Femur (tissue), 1 donor: ENCODE measurements at places on chromosomes 7 and 10.
A peak's percentile ranks its signal among the peaks of the same experiment; 100 is the strongest.

DNA sequence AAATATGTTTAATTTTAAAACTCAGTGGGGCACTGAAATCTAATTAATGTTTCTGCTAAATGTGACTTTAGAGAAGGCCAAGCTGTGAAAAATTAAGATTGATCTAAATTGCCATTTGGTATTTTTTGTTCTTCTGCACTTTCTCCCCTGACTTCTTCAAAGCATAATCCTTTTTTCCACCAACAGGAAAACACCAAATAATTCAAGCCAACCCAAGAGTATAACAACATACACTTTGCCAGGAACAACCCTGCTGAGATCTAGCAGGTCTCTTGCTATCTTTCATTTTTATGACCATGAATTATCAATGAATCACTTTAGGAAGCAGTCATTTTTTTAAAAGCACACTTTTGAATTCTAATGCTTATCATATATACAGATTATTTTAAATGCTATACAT lies 100.1 kb downstream of the USP6NL start:
- no peak for DNase-seq

GRCh38 chr7:98679741-98680140 lies 62.7 kb downstream of the NPTX2 start:
- no peak for DNase-seq

DNA sequence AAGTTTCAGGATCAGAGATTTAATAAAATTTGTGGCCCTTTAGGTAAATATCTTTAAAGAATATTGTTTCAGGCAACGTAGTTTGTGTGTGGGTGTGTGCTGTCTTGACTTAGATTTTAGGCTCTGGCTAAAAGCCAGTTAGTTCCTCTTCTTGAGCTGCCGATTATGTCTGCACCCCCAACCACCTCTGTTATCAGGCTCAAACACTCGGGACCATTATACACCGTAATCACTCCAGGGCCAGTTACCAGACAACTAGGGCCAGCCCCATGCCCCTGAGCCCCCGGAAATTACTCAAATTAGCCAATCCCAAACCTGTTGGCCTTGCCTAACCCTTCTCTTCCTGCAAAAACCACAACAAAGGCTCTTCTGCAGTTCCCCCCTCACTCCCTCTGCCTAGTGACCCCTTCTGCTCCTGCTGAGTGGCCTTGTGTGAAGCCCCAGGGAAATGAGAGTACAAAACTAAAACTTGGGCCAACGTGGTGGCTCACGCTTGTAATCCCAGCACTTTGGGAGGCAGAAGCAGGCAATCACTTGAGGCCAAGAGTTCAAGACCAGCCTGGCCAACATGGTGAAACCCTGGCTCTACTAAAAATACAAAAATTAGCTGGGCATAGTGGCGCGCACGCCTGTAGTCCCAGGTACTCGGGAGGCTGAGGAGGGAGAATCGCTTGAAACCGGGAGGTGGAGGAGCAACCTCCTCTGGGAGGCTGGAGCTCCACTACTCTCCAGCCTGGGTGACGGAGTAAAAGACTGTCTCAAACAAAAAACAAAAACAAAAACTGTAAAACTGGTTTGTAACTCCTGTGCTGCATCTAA lies 9.2 kb upstream of the HNRNPF start:
- peak; percentile 67 for DNase-seq

DNA sequence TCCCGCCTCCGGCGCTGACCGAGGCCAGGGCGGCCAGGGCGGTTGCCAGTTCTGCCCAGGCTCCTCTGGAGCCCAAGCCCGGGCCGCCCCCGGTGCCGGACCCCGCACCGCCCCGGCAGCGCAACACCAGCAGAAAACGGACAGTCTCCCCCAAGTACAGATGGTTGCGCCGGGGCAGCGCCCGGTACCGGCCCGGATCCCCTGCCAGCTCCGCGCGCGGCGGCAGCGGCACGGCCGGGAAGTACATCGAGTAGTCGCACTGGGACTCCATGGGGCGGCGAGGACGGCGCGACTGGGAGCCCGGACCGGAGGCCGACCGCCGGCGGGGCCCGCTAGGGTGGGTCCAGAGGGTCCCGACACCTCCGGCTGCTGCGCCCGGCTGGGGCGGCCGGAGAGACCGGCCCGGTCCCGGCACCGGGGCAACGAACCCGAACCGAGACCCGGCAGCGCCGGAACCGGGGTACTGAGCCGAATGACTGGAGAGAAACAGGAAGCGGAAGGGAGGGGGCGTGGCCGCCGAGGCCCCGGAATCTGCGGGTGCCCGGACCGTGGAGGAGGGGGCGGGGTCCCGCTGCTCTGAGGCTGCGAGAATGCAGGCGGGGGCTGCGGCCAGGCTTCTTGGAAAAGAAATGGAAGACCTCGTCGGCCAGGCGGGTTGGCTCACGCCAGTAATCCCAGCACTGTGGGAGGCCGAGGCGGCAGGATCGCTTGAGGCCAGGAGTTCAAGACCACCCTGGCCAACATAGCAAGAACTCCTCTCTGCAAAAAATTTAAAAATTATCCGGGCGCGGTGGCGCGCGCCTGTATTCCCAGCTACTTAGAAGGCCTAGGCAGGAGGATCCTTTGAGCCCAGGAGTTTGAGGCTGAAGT lies at the start of gene TRAPPC14:
Gene TRAPPC14, minus strand, starts transcription at position 495 of the 870 bp plus-strand sequence. Its CDS starts 224 bp downstream, at position 271.
- DNase-seq: peak; percentile 96

- no peak for DNase-seq
Observed at GRCh38 chr10:22803261-22803885, 89.0 kb upstream of the PIP4K2A start.

DNA sequence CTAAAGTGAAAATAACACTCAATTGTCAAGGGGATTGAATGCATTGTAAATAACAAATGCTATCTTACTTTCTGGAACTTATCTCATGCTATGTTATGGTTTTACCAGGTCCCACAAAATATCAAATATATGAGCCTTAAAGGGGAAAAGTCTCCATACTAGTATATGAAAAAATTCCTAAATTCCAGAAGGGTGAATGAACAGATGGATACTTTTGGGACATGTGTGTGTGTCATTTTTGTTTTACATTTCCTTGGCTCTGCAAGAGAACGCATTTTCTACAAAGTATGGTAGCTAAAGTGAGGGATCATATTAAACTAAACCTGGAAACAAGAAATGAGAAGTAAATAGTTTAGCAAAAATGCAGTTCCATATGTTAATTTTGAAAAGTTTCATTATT lies 682.8 kb downstream of the INHBA start:
- no peak for DNase-seq

DNA sequence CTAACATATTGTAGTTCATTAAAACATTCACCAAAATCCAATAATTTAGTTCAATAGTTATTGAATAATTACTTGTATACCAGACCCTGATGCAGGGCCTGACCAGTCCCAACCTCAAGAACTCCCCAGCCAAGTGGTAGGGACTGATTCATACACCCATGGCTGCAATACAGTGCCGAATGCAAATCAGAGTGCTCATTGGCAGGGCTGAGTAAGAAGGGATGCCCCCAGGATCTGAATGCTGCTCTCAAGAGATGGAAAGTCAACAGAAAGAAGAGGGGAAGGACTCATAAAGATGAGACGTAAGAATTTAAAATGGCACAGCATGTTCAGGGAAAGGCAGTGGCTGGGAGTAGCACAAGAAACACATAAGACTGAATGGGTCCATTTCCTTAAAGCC lies 29.9 kb downstream of the ZNF438 start:
- no peak for DNase-seq

GRCh38 chr10:88314362-88314761 lies 268.8 kb downstream of the RNLS start:
- DNase-seq: no peak

- DNase-seq: peak; percentile 87
Observed at GRCh38 chr10:97497572-97498075, 598 bp downstream of the MMS19 start.

- peak; percentile 28 for DNase-seq
Observed at GRCh38 chr7:137847568-137848050, 835 bp upstream of the DGKI start.

- DNase-seq: no peak
Observed at GRCh38 chr10:8444630-8445029, 390.1 kb downstream of the GATA3 start.

DNA sequence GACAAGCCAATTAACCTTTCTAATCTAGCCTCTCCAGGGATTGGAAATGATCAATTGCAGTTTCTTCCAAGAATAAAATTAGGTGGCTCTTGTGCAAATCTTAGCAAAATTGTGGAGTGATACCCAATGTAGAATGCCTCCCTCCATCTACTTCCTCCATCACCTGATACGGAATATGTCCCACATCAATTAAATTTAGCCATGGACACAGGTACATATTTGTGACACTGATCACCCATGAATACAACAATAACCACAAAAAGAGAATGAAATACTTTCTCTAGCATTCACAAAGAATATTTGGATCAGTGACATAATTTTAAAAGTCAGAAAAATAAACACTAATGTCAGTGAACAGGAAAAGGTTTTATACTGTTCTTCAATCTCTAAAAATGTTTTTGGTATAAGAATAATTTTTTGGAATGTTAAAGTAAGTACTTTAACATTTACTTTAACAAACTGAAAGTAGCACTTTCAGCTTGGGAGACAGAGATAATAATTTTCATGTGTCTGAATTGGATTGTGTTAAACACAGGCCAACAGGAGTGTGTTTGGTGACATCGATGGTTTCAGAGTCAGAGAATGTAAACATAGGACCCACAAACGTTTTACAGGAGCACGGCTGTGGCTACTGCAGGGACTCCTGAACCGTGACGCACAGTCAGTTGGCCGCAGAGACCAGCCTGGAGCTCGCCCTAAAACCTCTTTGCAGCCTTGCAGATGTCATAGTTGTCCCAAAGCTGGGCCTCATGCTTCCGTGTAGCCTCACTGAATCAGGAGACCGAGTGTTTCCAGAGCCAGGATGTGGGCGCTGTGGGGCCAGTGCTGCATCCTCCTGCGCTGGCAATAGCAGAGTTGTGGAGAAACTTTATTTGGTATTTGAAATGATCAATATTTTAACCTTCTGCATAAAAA lies 7.2 kb downstream of the RBM20 start:
- peak; percentile 54 for DNase-seq

- DNase-seq: peak; percentile 64
Observed at GRCh38 chr10:101050208-101051069, 11.3 kb upstream of the KAZALD1 start.

DNA sequence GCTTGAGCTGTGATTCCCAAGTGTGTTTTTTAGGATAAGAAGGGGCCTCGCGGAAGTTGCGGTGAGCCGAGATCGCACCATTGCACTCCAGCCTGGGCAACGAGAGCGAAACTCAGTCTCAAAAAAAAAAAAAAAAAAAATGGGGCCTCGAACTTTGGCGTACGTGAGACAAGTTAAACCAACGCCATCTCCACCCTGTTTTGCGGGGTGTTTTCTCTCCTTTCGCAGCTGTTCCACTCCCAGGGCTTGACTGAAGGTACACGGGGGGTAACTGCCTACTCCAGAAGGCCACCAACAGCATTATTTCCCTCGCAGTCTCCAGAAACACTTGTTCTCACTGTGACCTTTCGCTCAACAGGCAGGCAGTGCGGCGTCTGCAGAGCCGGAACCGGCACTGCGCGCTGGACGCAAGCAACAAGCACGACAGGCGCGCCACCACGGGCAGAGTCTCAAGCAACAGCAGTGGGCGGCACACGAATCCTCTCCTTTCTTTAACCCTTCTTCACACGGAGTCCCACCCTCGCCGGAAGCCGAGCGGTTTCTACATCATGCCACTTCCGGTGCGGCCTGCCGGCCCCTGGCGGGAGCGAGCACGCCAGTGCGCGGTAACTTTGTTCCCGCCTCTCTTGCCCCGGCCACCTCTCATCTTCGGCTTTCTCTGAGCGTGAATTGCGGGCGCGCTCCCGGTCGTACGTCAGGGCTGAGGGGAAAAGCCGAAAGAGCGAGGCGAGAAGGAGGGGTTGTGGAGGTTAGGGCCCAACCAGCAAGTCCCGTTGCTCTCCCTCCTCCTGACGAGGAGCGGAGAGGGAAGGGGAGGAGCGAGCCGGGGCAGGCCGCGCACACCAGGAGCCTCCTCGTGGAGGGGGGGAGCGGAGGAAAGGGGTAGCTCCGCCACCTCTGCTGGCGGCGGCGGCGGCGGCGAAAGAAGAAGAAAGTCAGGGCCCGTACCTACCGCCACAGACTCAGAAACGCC lies 814 bp upstream of the CDK13 start:
- DNase-seq: peak; percentile 100
